ENCODE measurements at places on chromosomes 7 and 10.

GRCh38 chr7:88233828-88234227 is 14.0 kb upstream of the SRI start:
- DNase-seq, result no peak

DNA sequence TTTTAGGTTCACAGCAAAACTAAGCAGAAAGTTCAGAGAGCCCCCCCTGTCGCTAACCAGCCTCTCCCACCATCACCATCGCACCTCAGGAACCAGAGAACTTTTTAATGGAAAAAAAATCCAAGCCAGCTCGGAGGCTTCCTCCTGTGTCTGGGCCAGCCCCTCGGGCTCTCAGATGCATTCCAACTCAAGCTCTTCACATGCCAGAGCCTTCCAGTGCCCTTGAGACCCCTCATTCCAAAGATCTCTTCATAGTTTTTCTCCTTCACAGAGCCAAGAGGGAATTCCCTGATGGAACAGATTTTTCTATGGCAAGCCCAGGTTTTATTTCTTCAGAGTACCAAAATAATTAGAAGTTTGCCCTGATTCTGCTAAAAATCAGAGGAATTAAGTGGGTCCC is 153.4 kb upstream of the LANCL2 start:
- DNase-seq, result no peak

DNA sequence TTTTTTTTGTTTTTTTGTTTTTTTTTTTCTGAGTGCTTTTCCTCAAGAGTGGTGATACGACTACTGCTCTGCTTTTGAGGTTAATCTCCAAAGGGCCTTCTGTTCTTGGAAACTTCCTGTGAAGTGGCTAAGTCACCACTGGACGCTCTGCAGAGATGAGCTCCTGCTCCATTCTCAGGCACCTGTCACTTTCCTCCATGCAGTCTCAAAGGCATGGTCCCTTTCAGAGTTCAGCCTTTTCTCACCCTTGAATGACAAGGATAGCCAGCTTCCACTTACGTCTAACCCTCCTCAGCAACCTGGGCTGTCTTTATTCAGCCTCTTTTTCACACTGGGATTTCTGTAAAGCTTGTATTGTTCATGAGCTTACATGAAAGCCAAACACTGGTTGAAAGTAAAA is 65.8 kb downstream of the BMPER start:
- DNase-seq, result no peak

DNA sequence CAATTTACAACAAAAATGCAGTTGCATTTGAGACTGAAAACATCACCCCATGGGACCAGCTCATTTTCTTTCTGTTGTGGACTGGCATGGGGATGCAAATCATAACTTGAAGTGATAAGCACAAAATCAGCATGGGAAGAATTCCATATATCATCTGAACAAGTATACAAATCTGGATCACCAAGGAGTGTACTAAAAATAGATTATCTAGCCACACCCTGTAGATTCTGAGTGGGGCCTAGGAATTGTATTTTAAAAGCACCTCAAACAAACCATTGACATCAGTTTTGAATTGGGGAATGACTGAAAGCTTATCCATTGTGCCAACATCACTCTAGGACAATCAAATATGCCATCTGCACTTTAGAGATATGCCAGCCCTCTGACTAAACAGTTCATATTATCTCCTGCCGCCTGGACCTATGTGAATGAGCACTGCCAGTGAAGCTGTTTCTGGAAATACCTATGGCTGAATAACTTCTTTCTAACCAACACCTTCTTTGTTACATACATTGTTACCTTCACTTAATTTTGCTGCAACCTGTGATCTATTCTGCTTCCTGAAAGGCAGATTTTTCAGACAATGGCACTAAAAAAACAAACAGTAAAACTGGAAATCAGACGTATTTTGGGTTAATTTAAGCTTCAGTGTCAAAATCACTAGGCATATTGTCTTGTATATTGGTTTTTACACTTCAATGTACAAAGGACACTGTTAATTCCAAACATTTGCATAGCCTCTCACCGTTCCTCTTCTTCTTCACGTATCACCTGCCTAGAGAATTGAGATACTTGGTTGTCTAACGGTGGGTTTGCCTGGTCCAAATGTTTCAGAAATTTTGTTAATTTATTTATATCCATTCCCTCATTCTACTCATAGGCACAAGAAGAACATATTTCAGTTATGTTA is 42.4 kb upstream of the HGF start:
- no peak for DNase-seq

GRCh38 chr7:101618916-101619315 is 10.2 kb downstream of the MYL10 start:
- DNase-seq, result no peak

GRCh38 chr7:6453734-6454133 is 6.0 kb upstream of the DAGLB start:
- DNase-seq, result peak; percentile 56

DNA sequence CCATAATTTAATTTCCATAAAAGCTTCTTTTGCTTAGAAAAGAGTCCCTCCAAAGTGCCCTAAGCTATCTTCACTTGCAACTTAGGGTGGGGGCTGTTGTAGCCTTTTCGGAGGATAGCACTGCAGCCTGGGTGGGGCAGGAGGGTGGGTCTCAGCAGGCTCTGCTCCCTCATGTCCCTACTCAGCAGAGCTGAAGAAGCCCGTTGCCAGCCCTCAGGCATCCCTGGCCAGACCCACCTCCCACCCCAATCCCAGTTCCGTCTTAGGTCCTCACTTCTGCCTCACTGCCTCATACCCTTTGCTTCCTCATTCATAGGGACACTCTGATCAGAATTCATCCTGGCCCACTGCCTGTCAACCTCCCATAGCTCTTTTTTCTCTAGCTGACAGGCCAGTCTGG is 99.8 kb upstream of the ZMIZ1 start:
- no peak for DNase-seq

- peak; percentile 73 for DNase-seq
Observed at GRCh38 chr7:149005427-149006344, 22.6 kb downstream of the PDIA4 start.

GRCh38 chr7:4604456-4604940 is 77.6 kb upstream of the FOXK1 start:
- DNase-seq, result no peak

GRCh38 chr7:152574892-152575548 is 100.9 kb downstream of the XRCC2 start:
- DNase-seq, result no peak

- no peak for DNase-seq
Observed at GRCh38 chr10:70513848-70514309, 35.3 kb downstream of the PALD1 start.

DNA sequence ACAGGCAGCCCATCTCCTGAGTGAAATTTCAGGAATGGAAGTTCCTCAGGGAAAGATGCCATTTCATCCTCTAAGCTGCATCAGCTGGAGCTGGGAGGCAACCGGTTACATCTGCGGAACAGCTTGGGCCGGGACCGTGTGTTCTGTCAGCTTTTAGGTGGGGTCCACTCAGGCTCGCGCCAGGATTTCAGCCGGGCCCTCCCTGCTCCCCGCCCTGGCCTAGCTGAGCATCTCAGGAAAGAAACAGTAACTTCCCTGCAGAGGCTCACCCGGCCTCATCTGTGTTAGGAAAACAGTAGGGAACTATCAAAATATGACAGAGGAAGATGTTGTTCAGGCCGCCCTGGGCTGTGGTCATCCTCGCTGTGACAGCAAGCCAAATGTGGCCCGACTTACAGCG is 110.4 kb downstream of the TRIL start:
- no peak for DNase-seq

- DNase-seq, result no peak
Observed at GRCh38 chr10:78342827-78343653, 309.4 kb downstream of the RPS24 start.

GRCh38 chr10:132886211-132887099 is 55.9 kb downstream of the CFAP46 start:
- DNase-seq, result no peak

DNA sequence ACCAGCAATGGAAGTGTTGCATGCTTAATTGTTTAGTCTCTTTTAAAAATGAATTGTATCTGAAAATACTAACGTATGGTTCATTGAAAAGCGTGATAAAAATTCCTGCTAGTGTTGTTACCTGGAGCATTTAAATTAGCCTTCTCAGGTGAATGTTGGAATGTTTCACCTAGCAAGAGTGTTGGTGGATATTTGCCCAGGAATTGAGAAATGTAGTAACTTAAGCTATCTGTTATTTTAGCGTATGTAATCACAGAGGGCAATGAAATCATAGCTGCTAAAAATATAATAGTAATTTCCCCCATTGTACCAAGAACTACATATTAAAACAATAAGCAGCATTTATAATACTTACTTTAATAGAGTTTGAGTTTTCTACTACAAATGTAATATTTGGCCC is 166.1 kb upstream of the KIAA1217 start:
- no peak for DNase-seq

DNA sequence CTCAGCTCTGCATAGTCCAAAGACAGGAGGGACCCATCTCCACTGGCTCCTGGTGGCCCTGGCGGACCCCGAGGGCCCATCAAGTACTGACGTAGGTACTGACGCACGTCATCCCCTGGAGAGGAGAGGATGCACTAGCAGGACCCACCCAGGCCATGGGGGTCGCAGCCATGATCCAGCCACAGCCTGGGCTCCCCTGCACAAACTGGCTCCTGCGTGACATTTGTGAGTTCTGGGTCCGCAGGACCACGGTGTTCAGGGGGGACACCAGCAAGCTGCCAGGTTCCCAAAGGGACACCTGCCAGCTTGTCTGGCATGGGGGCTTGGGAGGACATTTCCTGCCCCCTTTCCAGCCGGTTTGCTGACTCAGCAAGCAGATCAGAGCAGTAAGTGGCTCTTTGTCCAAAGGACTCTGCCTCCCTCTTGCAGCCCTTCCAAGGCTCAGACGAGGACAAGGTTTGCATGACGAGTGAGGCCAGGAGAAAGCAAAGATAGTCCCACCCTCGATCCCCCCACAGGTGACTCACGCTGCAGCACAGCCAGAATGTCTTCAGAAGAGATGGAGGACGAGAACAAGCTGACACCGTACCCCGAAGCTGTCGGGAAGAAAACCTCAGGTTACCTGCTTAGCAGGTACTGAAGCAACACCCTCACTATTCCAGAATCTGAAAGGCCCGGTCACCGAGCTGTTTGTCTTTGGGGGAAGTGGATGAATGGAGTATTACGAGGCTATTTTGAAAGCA is 49.0 kb downstream of the COL17A1 start:
- no peak for DNase-seq

GRCh38 chr10:84727398-84727797 is 399.0 kb downstream of the CCSER2 start:
- DNase-seq, result no peak

DNA sequence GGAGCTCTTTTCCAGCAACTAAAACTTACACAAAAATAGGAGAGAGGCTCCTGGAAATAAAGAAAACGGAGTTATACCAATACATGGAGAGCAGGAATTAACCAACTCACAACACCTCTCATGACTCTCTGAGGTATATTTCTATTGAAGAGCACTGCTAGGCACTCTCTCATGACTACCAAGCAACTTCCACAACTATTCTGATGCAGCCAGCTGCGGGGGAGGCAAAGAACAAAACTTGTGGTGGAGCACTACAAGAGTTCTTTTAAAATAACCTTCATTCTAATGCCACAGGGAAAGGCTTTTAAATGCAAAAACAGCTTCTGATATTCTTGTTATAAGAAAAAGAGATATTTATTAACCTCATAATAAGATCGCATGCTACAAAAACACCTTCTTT is 140.7 kb downstream of the SLC25A13 start:
- no peak for DNase-seq

DNA sequence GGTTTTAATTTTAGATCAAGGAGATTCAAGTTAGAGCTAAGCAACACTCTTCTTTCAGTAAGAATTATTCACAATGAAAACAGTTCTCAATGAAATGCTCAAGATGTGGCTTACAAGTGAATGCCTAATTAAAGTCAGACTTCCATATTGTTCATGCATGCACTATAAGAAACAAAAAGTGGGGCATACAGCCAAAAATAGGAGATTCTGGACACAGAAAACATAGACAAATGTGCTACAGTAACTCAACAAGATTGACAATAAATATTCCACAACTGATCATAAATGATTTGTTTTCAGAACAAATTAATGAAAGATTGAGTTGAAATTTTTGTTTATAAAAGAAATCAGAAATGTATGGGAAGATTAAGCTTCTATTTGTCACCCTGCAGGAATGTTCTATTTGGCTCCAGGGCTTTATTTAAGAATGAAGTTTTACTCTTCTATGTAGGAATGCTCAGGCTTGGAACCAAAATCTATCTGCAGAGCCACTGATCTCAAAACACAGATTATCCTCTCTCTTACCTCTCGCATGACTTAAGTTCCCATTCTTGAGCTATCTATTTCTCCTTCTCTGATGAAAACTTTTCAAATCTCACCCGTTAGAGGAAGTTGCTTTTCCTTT is 89.0 kb upstream of the PIP4K2A start:
- no peak for DNase-seq

- peak; percentile 75 for DNase-seq
Observed at GRCh38 chr10:92240289-92241157, 50.4 kb downstream of the CPEB3 start.

DNA sequence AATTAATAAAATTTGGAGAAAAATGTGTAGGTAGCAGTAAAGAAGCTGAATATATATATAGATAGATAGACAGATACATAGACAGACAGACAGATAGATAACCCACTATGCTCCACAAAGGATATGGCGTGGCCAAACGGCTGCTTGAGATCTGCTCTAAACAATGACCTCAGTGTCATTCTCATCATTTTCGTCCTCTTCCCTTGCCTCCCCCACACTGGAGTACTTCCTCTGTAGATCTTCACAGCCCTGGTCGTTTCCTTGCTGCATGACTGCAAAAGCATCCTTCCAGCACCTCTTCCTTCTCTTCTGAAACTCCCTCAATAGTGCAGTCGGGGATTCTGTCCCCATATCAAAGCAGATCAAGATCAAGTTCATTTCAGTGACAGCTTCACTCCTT is 35.6 kb upstream of the ATP6V0A4 start:
- DNase-seq, result no peak

DNA sequence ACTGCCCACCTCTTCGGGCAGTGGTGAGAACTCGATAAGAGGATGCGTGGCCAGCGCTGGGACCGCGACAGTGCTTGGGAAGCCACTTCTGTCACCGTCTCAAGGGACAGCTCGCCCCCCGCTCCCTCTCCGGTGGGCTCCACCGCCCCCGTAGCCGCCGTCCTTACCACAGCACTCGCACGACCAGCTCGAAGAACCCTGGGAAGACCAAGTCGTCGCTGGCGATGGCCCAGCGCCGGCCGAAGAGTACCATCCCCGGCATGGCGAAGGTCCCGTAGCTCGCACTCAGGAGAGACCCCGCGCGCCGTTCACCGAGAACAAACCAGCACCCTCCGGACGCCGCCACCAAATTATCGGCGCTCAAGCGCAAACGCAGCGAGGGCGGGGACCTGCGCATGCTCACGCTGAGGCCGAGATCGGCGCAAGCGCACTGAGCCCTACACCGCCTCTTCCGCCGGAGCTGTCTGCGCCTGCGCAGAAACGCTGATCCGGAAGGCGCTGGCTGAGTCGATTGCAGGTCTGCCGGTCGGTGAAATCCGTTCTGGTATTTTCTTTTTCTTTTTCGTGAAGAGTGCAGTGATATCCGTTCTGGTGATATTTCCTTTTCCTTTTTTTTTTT is at the start of gene DAGLB:
Gene DAGLB (minus strand): TSS at position 374 of the 619 bp plus-strand sequence. CDS start 112 bp downstream, at position 262.
- peak; percentile 97 for DNase-seq

GRCh38 chr10:17528306-17528862 is 74.0 kb upstream of the ST8SIA6 start:
- DNase-seq, result no peak

Data from AG08396 (cell line).